ENCODE measurements at places on chromosomes 5 and 9. TPM values are rescaled to one million over a fixed set of nuclear protein-coding genes. Genes with fewer than 3 reads are reported as not detected.
A peak's percentile ranks its signal among the peaks of the same experiment; 100 is the strongest.

ZNF883 gene
- polyA plus RNA-seq = 9.1 TPM

CAVIN4 gene
- polyA plus RNA-seq = 3.3 TPM

LURAP1L gene
- 23.1 TPM for polyA plus RNA-seq

TLR4 gene
- 7.7 TPM for polyA plus RNA-seq

- no peak for DNase-seq
These were observed 202.2 kb downstream of the RFK start for GRCh38 chr9:76192013-76192412.

DNA sequence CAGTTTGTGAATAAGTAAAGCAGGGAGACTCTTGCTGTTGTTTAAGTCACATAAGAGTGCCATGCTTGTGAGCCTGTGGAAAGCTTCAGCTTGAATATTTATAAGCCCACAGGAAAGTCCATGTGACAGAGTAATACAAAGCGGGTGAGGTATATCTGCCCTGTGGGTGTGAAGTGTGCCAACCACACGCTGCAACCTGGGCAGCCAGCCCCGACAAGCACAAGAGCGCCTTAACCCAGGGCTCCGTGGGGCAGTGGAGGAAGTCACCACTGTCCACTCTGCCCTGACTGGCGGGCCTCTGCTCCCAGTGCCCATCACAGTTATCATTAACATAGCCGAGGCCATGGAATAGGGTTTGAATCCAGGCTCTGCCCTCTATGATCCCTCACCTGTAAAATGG is 132.2 kb downstream of the SCAMP1 start:
- DNase-seq = no peak

DNA sequence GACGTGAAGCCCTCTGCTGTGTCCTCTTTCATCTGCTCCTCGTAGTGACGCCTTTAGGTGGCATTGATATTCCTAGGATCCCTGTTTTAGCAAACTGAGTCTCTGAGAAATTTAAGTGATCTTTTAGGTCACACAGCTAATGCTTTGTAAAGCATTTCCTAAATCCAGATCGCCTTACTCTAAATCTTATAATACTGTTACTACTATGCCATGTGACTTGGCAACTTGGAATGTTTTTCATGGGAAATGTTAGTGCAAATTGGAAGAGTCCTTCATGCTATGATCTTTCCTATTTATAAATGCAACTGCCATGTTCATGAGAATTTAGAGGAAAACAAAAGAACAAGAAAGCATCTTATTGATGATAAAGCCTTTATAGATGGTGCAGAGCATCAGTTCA is 212.2 kb downstream of the TRIO start:
- DNase-seq = no peak

DNA sequence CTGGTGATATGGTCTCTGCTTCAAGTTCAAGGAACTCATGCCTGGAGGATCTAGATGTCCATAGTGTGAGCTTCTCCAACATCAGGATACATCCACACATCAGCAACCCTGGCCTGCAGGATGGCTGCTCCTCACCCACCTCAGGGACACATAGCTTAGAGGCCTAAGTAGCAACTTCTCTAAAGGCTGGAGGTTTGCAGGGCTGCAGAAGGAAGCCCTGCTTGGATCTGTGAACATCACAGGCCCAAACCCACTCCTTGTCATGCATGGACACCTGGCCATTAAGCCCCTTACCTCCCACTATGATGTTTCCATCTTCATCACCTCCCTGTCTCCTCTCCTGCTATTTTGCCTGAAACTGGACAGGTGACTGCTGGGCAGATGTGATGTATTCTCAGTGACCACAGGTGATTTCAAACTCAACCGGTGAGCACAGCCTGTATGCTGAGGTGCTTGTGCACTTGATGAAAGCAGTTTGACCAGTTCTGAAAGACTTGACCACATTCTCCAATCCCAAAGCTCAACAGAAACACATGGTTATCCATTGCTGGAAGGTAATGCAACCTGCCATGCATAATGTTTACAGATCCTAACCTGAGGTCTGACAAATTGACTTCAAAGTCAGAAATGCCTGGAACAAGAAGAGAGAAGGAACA is 205.2 kb downstream of the FSTL4 start:
- DNase-seq = peak; percentile 31

GRCh38 chr5:110634475-110634874 is 92.0 kb downstream of the TMEM232 start:
- no peak for DNase-seq

- DNase-seq = no peak
These were observed 47.9 kb upstream of the NCS1 start for GRCh38 chr9:130124085-130124860.

DNA sequence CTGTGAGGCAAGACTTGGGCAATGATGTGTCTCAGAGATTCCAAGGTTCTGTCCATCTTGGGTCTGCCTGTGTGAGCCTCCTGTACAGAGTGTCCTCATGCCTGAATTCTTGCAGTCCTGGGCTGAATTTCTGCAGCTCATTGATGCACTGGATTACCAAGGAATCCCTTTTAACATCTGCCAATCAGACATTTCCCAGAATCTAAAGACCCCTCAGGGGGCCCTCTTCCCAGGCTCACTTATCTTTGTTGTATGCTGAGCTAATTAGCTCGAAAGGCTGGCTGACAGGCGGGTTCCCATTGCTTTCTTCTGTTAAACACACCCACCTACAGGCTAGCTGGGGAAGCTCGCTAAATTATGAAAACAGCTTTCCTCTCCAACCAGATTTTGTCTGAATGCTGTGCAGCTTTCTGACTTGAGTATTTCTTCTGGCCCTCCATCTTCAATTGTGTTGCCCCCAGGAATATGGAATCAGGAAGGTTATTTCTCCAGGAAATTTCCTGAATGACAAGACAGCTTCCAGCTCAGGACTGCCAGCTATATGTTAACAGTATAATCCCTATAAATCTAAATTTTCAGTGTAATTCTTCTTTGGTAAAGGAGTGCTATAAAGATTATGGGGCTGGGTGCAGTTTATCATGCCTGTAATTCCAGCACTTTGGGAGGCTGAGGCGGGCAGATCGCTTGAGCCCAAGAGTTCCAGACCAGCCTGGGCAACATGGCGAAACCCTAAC is at the start of gene LIX1:
TSS of gene LIX1 (minus strand) at position 91 of the 734 bp plus-strand sequence. CDS start at position 56, 35 bp downstream.
- DNase-seq = no peak

GRCh38 chr9:14428781-14429230 is 114.9 kb upstream of the NFIB start:
- DNase-seq = no peak

DNA sequence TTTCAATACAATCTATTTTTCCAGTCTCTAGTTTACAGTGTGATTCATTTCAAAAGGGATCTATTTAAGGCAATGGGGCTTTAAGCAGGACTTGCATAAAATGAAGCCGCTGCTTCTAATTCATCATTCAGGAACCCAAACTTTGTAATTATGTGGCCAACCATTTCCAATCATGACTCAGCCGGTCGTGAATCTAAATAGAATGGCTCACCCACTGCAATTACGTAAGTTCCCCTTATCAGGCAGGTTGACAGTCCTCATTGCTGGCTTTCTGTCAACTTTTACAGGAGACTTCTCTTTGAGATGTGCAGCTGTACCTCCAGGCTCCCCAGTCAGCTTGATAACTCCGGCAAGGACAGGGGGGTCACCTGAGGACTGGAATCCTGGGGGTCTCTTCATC is 152.8 kb upstream of the DAP start:
- DNase-seq = no peak

DNA sequence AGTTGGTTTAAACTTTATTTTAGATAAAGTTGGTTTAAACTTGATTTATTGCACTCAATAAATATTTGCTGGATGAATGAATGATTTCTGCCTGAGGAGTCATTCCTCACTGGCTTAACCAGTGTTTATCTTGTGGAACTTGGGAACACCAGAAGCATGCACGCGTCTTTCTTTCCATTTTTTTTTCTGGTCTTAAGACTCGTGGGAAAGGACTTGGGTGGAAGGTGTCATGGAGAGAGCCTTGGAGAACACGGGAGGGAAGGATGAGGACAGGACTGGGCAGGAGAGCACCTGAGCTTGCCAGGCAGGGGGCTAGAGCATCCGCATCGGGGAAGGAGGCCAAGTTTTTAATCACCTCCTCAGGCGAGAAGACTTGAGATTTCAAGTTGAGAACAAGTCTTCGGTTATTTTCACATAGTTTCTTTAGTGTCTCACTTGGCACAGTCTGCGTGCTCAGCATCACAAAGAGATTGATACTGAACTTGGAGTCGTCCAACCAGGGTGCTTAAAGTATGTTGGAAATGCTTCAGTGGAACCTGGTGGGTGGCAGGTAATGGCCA is 144.2 kb downstream of the PDZD2 start:
- DNase-seq = no peak

DNA sequence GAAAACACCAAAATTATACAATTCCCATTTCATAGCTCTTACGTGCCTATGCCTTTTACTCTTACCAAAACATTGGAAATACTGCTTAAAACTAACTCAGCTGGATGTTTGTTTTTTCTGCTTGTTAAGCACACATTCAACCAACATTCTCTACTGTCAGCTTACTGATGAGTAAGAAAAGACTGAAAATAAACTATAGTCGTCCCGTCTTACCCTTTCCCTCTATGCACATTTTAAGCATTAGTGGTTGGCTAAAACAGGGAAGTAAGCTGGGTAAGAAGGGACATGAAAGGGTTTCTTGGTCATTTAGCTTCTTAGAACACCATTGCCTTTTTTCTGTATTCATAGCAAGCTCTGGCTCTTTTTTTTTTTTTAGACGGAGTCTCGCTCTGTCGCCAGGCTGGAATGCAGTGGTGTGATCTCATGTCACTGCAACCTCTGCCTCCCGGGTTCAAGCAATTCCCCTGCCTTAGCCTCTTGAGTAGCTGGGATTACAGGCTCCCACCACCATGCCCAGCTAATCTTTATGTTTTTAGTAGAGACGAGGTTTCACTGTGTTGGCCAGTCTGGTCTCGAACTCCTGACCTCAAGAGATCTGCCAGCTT is 232.1 kb upstream of the PCSK5 start:
- DNase-seq = no peak

- DNase-seq = no peak
These were observed 1732.4 kb upstream of the CDH6 start for GRCh38 chr5:29460971-29461559.

DNA sequence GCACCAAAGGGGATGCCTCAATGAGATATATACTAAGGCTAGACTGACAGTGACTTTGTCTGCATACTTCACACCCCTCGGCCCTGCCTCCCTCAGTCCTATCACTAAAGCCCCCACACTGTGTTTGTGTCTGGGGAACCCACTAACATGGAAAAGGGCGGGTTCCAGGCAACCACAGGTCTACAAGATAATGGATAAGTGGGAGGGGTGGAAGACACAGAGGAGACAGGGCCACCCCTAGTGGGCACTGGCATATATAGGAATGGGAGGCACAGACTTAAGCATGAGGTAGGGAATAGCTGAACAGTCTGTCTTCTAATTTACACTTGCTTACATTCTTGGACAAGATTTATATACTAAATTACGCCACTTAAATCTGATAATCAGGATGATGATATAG is 74.0 kb downstream of the SLIT3 start:
- no peak for DNase-seq

DNA sequence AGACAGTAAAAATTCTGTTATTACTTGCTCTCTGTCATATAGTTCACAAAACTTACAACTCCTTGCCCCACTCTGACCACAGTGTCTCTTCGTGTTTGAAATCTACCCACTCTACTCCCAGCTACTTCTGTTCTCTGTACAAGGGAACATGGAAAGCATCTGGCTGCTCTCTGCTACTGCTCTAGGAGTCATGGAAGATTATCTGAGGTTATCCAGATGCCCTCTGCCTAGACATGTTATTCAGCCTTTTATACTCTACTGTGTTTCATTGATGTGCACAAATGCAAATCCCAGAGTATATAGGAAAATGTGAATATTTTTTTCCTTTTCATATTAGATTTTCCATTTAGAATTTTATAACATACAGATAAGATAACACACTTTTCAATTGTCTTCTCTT is 1525.6 kb downstream of the MAT2B start:
- DNase-seq = no peak

DNA sequence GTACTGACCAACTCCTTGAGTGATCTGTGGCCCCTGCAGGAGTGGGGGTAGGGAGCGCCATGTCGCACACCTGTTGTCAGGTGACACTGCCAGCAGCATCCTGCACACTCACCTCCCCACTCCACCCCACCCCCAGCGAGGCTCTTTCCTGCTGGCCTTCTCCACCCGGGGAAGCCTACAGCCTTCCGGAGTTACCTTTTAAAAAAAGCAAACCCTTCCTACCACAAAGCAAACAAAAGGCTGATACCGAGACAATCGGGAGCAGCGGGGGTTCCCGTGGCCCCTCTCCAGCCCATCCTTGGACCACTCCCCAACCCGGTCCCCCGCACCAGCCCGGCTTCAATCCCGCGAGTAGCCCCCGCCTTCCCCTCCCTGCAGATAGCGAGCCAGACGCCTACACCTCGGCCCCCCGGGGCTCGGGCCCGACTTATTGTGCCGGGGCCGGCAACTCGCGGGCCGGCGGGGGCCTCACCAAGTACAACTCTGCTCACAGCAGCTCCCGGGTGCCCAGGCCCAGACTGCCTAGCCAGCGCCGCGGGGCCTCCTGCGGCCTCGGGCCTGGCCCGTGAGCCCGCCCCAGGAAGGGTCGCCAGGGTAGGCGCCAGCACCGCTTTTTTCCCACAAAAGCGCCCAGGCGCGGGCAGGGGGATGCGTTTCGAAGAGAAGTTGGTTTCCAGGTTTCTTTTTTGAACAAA is 724 bp downstream of the MACROH2A1 start:
- no peak for DNase-seq

GRCh38 chr5:58582019-58582802 is 664 bp upstream of the RAB3C start:
- DNase-seq = no peak

GRCh38 chr5:63923914-63924313 is 38.3 kb downstream of the HTR1A start:
- DNase-seq = no peak

- DNase-seq = no peak
These were observed 248.4 kb downstream of the CYLC2 start for GRCh38 chr9:103243553-103243952.

DNA sequence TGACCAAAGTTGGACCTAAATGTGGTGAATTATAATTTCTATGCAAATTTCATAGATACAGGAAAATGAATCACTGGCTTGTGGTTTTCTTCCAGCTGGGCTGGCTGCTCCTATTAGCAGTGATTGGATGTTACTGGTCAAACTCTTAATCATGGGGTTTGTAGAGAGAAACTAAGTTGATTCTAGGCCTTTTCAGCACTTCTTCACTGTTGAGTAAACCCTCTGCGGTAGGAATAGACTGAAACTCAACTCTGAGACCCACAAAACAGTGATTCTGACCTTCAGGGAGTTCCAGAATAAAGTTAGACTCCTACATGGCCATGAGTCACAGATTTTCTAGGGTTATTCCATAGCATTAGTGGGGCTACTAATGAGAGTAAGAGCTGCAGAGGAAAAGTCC is 47.9 kb upstream of the FKTN start:
- DNase-seq = no peak

GRCh38 chr9:77455312-77455927 is 192.7 kb downstream of the GNA14 start:
- no peak for DNase-seq

- no peak for DNase-seq
These were observed 103.0 kb upstream of the MAMDC2 start for GRCh38 chr9:69940674-69941073.

GRCh38 chr9:73869264-73869663 is 627.9 kb upstream of the RORB start:
- DNase-seq = no peak

Measured in left renal pelvis (tissue), 4 donors.